NCI-H1092 (cell line): ENCODE measurements at places on chromosomes 2 and 18.

DNA sequence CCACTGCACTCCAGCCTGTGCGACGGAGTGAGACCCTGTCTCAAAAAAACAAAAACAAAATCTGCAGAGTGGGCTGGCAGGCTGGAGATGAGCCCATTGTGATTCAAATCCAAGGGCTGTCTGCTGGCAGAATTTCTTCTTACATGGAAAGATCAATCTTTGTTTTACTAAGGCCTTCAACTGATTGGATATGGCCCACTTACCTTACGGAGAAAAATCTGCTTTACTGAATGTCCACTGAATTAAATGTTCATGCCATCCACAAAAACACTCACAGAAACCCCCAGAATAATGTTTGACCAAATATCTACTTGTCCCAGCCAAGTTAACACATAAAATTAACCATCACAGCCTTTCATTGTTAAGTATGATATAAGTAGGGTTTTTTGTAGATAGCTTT lies 8.3 kb upstream of the FMNL2 start:
- no peak for DNase-seq

- no peak for DNase-seq
Measured at GRCh38 chr2:224403657-224404056, 1.8 kb upstream of the FAM124B start.

- no peak for DNase-seq
Measured at GRCh38 chr2:23801396-23801795, 125.5 kb downstream of the ATAD2B start.

DNA sequence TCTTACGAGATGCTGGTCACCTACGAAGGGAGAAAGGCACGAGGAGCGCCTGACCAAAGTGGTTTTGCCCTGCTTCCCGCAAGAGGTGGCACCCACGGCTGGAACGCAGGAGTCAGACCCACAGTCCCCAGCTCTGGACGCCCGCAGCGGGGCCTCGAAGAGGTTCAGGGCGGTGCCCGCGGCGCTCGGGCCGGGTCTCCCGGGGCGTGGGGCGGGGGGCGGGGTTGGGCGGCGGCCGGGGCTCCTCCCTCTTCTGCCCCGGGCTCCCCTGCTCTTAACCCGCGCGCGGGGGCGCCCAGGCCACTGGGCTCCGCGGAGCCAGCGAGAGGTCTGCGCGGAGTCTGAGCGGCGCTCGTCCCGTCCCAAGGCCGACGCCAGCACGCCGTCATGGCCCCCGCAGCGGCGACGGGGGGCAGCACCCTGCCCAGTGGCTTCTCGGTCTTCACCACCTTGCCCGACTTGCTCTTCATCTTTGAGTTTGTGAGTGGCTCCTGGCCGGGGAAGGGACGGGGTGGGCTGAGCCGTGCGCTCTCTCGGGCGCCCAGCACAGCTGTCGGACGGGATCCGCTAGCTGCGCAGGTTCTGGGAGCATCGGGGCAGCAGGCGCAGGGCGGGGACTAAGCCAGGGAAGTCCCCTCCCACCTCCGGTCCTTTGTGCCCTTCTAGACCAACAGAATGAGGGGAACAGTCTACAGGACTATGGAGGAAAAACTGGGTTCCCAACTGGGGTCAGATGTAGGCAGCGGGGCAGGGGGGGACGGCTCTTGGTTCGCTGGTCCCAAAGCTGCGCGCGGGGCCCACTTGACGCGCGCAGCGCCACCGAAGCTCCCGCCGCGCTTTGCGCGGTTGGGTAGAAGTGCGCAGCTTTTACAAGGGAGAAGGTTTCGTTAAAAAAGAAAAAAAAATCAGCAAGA lies at the start of gene MAL:
MAL (plus strand) TSS at position 303 of the 914 bp plus-strand sequence; CDS start at position 388, 85 bp downstream.
- DNase-seq, result no peak

DNA sequence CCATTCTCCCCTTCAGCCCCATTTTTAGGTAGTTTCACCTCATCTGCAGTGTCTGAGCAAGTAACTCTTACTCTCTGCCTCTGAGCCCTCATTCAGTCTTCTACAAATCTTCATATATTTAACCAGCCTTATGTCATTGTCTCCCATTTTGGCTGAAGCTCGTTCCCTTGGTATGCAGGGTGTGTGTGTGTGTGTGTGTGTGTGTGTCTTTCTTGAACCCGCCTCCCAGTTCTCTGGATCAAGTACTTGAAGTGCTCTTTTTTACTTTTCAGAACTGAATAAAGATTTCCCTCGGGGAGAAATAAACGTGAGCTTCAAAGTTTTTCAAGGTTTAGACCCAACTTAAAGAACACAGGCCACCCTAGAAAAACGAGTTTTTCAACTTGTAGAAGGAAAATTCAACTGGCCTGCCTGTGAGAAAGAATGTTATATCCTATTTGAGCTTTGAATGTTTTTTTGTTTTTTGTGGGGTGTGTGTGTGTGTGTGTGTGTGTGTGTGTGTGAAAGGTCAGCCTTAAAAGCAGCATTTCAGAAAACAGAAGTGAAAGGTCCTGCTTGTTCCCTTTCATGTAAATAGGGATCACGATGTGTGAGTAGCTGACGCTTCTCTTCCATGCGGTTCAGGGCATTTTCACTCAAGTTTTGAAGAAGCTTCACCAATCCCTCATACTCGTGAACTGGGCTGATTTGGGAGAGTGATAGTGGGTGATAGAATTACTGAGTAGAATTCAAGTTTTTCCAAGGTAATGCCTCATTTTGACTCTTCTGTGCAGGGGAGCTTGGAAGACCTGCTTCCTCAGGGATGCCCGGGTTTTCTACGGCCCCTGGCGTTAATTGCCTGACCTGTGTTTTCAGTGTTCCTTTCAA lies 50.6 kb upstream of the EML6 start:
- DNase-seq, result no peak

DNA sequence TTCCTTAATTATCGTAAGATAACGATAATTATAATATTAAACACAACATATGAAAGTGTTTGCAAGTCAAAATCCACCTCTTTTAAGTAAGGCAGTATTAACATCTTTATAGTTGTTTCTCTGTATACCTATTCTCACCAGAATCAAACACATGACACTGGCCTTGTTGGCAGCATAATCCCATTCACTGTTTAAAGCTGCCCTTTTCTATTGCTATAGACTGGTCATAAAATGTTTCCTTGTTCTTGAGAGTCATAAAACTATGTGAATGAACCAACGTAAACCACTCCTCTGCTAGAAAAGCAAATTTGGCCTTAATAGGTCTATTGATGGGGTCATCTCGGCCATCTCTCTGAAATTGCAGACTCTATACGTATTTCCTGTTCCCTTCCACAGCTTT lies 293.1 kb downstream of the SLC8A1 start:
- no peak for DNase-seq
